ENCODE measurements at places on chromosomes 6 and 20.

DNA sequence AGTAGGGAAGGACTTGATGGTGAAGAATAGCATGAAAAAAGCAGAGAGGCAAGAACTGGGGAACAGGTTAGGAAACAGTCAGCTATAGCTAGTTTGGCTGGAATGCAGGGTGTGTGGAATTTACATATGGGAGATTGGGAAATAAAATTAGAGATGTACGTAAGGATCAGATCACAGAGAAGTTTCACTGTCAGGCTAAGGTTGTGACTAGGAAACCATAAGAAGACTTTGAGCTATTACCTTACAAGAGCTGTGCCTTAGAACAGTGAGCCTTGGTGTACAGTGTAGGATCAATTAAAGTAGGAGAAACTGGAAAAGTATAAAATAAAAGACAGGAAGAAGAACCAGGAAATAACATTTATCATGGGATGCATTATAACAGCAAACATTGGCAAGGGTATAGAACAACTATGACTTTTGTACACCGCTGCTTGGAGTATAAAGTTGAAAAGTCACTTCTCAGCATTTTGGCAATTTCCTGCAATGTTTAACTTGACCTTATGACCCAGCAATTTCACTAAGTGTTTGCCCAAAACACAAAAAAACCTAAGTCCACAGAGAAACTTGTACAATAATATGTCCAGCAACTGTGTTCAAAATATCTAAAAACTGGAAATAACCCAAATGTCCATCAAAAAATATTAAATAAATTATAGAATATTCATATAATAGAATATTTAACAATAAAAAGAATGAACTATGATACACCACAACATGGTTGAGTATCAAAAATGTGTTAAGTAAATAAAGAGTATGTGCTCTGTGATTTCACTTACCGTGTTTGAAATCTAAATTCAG, 31.2 kb upstream of the SPTLC3 start:
- no peak for DNase-seq

DNA sequence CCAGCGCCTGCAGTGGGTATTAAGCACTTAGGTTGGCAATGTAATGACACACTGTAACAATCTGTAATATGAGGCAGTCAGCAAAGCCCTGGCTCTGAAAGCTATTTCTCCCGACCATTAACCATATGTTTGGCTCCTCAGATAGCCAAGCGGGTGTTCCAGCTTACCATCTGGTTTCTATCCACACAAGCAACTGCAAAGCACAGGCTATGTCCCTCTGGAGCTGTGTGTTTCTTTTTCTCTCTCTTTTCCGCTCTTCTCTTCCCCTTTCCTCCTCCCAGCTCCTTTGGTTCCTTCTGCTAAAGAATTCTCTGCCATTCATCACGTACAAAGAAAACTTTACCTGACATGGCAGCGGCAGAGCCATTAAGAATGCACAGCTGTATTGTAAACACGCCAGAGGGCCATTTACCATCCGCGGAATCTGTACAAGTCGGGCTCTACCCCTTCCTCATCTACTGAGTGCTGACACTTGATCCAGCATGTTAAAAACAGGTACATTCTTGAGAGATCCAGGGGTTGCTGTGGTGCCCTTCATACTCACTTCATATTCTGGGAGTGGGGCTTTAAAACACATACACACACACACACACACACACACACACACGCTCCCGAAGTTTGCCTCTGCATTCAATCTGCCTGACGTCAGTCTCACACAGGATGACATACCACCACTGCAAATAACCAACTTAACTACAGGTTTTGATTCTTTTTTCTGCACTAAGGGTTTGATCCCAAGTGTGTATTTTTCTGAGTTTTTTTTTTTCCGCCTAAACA, 77.2 kb downstream of the BACH2 start:
- no peak for DNase-seq

DNA sequence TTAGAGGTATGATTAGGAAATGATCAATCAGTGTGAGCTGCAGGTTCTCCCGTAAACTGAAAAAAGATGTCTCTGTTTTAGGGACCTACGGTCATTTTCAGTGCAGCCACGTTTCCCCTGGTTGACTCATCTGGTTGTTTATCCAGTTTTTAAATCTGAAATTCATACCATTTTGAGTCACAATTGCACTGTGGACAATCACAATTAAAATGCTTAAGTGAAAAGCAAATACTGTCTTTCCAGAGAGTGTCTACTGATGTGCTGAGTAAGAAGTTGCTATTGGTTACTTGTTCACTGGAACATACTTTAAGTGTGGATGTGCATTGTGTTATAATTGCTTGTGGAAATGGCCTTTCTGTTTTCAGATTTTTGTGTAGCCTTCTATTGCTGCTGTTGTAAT, 305.1 kb upstream of the SASH1 start:
- no peak for DNase-seq

GRCh38 chr6:41201764-41202173, 820 bp upstream of the TREML2 start:
- no peak for DNase-seq

GRCh38 chr6:12714022-12714421, 2.5 kb upstream of the PHACTR1 start:
- DNase-seq: no peak

GRCh38 chr6:168033791-168034190, 36.3 kb downstream of the KIF25 start:
- no peak for DNase-seq

DNA sequence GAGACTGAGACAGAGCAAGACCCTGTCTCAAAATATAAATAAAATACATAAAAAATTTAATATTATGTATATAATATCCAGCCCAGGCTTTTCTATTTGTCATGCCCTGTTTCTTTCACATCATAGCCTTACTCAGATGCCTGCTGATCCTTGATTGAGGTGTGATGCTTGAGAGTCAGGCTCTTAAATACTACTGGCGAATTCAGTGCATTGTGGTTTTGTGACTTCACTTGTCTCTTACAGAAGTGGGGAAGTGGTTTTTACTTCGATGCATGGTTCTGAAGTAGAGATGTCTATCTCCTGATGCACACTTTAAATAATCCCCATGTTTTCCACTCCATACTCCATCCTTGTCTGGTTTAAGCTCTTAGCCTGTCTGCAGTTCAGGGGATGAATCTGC, 29.1 kb downstream of the ASXL1 start:
- DNase-seq: no peak

DNA sequence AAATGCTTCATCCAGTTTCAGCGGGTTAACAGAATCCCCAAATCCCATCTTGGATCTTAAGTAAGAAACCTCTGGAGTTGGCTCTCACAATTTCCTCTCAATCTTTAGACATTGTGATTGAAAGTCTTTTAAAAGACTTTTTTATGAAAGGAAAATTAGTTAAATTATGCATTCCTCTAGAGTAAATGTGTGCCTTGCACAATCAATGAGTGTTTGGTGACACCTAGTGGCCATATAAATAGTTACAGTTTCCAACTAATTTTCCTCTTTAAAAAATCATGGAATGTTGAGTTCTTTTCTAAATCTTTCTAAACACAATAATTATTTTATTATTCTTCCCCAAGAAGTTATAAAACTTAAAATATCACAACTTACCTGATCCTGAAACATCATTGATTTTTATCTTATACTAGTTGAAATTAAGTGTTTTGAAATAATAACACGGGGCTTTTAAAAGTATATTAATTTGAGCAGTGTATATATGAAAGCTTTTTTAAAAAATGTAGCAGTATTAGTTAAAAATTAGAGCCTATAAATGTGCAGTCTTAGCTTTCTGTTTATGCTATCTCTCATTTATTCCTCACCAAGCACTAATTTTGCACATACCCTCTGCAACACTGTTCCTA, 66.4 kb downstream of the PKHD1 start:
- DNase-seq: no peak

- DNase-seq: no peak
These were observed 35.6 kb downstream of the CNKSR3 start for GRCh38 chr6:154474648-154475428.

GRCh38 chr6:111894272-111894671, 21.0 kb upstream of the FYN start:
- DNase-seq: no peak

- DNase-seq: no peak
These were observed 99.7 kb downstream of the EYA2 start for GRCh38 chr20:46994341-46994740.

DNA sequence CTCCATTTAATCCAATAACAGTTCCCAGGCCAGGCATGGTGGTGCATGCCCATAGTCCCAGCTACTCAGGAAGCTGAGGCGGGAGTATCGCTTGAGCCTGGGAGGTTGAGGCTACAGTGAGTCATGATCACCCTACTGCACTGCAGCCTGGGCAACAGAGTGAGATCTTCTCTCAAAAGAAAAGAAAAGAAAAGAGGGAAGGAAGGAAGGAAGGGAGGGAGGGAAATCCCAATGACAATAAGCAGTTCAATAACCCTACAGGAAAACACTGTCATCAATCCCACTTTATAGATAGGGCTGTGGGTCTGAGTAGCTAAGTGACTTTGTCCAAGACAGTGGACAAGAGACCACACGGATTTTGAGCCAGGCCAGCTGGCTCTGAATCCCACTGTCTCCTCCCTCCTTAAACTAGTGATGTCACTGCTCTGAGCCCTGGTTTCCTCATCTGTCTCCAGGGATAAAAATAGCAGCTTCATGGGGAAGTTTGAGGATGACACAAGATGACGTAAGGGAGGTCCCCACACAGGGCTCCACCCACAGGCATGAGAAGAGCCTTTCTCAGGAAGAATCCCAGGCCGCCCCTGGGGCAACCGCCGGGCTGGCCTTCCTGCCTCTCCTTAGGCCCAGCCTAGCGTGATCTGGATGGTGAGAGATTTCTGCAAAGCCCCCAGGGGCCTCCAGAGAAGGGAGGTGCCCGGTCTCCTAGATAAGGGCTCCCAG, 7.2 kb upstream of the TRIB3 start:
- DNase-seq: no peak

DNA sequence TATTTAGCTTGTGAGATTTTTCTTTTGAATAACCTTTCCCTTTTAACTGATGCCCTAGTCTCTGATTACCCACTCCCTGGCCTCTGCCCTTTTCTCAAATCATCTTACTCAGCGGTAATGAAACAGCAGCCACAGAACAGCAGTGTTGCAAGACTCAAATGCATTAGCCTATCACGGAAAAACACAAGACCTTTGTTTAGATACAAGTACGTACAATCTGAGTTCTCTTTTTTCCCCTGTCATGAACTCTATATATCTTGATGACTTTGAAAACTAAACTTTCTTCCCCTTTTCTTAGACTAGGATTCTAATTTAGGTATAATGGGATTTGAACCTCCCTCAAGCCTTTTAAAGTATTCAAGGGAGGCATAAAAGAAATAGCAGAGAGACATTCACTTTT, 1034.9 kb downstream of the EYS start:
- no peak for DNase-seq

DNA sequence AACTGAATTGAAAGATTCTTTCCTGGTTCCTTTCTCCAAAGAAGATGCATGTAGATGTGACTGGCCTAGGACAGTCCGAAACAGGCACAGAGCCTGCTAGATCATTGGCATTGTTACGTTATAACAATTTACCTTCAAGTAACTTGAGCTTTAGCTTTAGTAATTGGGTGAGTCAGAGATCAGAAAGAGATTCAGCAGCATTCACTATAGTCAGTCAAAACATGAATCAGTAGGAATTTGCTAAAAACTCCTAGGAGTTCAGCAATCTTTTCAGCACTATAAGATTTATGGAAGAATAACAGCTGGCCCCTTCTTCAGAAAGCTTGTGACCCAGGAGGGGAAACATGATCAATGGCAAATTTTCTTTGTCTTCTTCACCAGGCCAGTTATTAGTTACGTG, 281.7 kb upstream of the PRDM1 start:
- no peak for DNase-seq

- DNase-seq: no peak
These were observed 16.8 kb downstream of the GNAS-AS1 start for GRCh38 chr20:58833921-58834320.

GRCh38 chr6:101770116-101770515, 376.6 kb downstream of the GRIK2 start:
- DNase-seq: no peak

GRCh38 chr6:95292011-95292410, 285.3 kb upstream of the MANEA start:
- DNase-seq: no peak

- no peak for DNase-seq
These were observed 7.2 kb downstream of the ADGRF1 start for GRCh38 chr6:47034926-47035325.

GRCh38 chr6:40640599-40641227, 53.5 kb upstream of the LRFN2 start:
- no peak for DNase-seq

DNA sequence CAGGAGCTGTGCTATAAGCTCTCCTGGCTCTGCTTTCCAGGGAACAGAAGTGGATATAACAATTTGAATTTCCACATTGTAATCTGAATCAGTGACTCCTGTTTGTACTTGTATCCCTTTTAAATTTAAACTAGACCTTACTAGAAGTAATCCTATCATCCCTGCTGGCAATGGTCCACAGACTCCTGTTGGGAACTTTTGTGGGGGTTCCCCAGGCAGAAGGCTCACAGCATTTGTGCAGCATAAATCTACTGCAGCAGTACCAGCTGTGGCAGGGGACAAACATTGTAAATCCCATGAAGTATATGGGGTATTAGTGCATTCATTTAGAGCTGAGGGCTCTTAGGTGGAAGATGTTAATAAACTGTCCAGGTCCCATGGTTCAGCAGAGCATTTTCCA, 12.0 kb upstream of the PDCD2 start:
- no peak for DNase-seq

DNA sequence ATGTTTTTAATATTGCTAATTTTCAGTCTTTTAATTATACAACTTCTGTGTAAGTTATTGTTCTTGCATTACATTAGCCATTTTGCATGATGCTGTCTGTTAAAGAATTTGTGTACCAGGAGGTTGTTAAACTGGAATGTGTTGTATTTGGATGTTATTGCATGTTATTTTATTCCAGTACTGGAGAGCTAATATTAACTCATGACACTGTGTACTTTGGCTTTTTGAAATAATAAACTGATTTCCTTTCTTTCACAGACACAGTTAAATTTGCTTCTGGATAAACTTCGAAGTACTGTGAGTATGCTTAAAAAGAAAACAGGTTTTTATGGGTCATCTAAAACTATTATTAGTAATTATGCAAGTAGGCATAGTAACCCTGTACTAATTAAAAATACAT, 121.3 kb downstream of the MYO6 start:
- DNase-seq: no peak

DNA sequence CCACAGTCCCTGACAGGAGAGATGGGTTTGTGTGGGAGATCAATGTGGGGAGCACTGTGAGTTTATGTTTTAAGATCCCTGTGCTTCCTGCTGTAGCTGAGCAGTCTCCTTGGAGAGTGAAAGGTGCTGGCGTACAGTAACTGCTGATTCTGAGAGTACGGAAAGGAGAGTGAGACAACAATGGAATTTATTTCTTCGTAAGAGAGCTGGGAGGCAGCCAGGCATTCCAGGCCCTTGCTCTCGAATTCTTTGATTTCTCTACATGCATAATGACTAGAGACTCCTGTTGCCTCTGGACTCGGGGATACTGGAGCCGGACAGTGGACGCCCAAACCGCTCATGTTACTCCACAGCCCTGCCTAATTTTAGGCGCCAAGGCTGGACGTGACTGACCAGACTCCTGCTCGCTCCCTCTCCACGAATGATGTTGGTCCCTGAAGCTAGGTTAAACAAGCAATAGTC, 131.0 kb upstream of the PHACTR1 start:
- no peak for DNase-seq

Data from hypothalamus (tissue), 51 donors.